ENCODE measurements at places on chromosomes 5 and 9.

- no peak for DNase-seq
These were observed 2.4 kb upstream of the DAB2 start for GRCh38 chr5:39427229-39427628.

DNA sequence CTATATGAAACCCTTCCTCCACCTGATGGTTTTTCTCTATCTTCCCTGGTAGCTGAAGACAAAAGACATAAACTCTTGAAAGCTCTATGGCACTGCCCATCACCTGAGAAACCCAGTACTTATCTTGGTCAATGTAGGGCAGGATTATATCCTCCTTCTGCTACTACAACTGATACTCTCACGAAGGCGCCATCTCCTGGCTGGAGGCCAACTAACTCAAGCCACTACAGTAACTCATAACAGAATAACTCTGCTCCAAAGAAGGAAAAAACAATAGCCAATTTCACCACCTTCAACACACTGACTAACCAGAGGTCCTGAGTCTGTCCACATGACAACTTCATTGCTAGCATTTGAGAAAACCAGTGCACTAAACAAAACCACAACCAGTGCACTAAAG, 409.2 kb downstream of the CETN3 start:
- DNase-seq: no peak

DNA sequence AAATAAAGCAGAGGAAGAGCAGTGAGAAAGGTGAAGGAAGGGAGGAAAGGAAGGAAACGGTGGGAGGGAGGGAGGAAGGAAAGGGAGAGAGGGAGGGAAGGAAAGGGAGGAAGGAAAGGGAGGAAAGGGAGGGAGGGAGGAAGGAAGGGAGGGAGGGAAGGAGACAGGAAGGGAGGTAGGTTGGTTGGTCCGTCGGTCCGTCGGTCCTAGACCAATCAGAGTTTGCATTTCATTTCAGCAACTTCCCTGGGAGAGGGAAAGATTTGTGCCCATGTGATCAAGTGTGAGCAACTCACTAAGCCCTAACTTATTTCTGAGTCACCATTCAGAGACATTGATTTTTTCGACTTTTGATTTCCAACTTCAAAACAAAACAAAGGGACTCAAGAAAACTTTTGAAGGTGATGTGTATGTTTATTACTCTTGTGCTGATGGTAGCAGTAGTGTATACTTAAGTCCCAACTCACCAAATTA, 18.8 kb downstream of the NANS start:
- no peak for DNase-seq

- DNase-seq: no peak
These were observed 36.8 kb downstream of the SLC44A1 start for GRCh38 chr9:105281272-105281671.

DNA sequence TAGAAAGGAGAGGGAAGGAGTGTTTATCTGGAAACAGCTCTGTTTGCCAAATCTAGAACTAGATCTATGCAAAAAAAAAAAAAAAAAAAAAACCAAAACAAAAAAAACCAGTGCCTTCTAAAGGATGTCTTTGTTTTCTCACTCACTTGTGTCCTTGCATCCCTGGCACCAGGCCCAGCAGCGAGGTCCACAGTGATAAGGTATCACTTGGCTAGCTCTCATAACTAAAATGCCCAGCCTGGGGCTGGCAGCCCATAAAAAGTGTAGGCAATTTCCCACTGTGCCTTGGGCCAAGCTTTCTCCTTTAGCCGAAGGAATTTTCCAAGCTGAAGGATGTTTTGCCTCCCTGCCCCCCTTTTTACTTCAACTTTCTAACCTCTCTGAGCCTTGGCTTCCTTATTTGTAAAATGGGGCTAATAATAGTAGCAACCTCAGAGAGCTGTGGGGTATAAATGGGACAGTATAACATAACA, 20.8 kb downstream of the RGS3 start:
- no peak for DNase-seq

DNA sequence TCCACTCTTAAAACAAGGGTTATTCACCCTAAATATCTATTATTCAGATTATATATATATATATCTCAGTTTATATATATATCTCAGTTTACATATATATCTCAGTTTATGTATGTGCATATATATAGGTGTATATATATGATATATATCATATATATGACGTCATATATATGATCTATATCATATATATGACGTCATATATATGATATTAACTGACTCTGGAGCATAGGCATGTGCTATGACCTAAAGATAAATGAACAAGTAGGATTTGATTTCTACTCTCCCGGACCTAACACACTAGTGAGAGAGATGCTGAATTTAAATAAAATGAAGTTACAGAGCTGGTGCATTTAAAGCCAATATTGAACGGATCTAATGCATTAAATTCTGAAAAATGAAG, 174.3 kb downstream of the CDH9 start:
- no peak for DNase-seq

DNA sequence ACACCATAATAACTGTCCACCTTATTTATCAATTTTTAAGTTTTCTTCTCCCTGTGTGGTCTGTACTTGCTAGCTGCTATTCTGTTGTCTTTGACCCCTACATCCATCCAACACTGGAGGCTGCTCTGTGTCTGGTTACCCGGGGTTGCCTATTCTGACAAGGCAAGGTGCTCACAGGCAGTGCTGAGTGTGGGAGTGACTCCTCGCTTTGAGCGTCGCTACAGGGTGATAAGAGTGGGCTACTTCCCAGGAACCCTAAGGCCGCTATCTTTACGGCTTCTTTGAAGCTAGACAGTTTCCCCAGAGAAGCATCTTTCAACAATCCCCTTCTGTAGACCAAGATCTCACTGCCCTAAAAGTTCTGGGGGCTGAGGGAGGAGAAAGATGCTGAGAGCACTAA, 35.3 kb downstream of the NSUN2 start:
- no peak for DNase-seq

DNA sequence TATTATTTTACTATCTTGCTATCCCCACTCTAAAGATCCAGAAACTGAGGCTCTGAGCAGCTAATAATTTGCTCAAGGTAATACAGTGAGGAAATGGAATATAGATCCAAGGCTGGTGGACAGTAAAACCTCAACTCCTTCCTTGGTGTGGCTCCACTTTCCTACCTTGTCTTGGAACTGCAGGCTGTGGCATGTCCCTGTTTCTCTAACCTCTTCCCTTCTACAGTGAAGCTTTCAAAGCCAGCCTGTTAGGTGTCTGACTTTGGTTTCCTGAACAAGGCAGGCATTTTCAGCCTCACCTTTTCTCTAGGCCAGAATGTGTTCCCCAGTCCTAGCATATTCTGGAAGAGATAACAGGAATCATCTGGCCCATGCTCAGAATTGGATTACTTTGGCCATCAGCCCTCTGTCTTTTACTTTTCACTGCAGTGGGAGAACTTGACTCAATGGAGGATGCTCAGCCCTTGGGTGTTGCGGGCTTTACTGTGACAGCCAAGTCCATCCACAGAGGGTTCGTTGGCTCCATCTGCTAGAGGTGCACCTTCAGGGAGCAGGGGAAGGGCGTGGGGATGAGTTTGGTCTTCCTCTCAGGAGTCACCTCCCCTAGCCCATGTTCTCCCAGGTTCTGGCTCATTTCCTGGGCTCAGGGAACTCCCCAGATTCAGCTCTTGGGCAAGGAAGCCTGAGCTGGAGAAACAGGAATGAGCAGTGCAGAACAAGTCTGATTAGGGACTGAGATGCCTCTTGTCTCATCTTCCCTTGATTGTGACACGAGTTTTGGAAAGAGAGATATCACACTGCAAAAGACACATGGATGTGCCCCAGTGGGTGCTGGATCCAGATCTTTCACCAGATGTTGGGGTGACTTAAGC, 1.1 kb downstream of the NIPAL4 start:
- DNase-seq: no peak

DNA sequence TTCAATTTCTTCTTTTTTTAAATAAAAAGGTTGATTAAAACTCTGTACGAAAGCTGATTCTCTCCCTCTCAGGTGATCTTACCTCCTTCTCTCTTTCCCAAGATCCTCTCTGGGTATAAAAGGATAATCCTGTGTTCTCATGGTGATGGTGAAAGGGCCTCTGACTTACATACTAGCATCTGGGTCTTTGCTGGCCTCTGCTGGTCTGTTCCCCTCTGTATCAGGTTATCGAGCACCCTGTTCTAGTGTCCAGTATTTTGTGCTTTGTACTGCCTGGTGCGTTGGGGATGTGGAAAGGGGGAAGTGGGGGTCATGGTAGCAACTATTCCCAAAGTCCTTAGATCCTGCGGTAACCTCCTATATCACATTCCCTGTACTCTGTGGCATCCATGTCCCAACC, 328.9 kb downstream of the NR2F1-AS1 start:
- no peak for DNase-seq

DNA sequence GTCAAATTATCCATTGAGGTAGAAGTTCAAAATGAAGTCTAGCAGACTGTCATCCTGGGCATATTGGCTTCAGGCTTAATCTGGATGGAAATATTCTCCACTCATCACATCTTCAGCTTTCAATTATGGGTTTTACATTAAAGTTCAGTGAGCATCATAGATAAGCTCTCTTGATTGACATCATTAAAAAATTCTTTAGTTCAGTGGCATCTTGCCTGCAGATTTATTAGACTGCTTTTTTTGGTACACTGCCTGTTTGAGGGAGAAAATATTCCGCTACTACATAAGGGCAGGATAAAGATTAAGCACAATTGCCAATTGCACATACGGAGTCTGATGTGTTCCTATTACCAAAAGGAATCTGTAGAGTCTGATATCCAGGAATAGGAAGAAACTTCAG, 2353.8 kb downstream of the MAT2B start:
- DNase-seq: no peak

GRCh38 chr9:23413541-23413940, 412.5 kb downstream of the ELAVL2 start:
- DNase-seq: no peak

GRCh38 chr5:133697536-133698258, 85.4 kb upstream of the FSTL4 start:
- DNase-seq: no peak

DNA sequence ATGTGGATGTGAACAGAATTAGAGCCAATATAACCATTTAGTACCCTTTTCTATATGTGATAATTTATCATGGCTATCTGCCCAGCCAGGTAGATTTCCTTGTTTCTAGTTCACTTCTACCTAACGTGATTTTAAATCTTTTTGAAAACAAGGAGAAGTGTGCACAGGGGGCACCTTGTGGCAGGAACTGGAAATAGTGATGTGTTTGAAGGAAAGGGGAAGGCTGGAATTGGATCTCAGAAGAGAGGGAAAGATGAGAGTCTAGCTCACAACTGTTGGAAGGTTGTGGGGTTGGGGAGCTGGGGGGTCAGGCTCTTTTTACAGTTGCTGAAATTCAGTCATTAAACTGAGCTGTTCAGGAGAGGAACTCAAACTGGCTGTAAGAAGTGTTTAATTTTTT, 219.5 kb downstream of the KCTD16 start:
- no peak for DNase-seq

GRCh38 chr5:146873186-146873917, 5.2 kb downstream of the PPP2R2B start:
- DNase-seq: no peak

- DNase-seq: no peak
These were observed 208.3 kb downstream of the GABBR2 start for GRCh38 chr9:98500337-98500919.

- DNase-seq: no peak
These were observed 498.8 kb upstream of the CDH18 start for GRCh38 chr5:20486826-20487225.

DNA sequence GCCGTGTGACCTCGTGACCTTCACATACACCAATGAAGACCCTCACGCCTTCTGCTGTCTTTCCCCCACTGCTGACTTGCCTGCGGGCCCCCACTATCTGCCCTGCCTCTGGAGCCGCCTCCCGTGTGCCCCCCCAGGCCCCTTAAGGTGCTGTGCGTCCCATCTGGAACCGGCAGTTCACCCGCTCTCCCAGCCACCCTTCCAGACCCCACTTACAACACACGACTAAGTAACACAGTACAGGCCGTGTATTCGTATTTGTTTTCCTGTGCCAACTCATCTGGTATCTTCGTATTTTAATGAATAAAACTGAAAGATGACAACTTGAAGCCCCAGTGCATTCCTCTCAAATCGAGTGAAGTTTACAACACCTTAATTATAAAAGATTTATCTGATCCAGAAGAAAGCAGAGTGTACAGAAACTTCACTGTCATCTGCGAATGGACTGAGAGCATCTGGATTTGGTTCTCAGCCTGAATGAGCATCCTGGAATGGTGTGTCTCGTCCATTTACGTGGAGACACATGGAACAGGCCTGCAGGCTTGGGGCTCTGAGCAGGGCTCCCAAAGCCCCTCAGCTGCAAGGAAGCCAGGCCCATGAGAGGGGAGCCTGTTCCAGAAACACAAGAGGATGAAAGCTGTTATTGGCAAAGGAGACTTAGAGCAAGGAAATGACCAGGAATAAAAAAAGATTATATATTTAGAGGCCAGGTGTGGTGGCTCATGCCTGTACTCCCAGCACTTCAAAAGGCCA, 21.9 kb upstream of the TERT start:
- no peak for DNase-seq

DNA sequence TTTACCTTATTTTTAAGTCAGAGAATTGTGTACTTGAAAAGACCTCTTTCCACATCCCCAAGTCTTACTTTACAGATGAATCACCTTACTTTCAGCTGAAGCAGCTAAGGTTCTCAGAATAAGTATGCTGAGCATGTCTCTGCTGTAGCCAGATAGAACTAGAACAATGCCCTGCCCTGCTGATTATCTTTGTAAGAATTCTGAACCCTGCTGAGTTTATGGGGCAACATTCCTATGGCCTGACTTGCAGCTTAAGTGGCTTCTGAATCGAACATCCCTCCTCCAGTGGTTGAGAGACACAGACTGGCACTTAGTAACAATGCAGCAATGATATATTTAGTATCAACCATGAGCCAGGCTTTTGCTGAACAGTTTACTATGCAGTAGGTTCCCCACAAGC, 592.0 kb upstream of the WWC1 start:
- DNase-seq: no peak

DNA sequence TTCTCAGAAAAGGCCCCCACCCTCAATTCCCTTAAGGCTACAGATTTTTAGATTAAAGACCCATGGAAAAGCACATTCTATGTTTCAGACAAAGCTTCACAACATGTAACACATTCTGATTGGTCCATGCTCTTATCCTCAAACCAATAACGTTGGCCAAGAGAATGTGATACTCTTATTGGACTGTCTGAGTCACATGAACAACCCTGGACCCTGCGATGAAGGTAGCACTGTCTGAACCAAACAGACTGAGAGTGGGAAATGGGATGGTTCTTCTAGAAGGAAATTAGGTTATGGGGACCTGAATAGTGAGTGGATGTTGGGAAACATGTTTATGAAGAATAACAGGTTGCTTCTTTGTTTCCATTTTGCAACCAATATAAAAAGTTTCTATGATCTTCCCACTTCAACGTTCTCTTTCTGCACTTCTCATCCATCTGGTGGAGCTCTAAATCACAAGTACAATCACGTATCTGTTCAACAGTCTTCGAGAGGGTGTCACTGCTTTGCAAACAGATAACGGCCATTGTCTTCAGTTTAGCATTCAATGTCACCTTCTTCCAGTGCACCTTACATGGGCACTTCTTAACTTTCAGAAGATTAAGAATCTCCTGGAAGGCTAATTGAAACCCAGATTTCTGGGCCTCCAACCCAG, 81.6 kb downstream of the PTCH1 start:
- no peak for DNase-seq

- no peak for DNase-seq
These were observed 72.2 kb downstream of the PTPDC1 start for GRCh38 chr9:94156348-94157049.

- no peak for DNase-seq
These were observed 33.8 kb downstream of the KCNIP1 start for GRCh38 chr5:170537451-170538095.
